Hair follicle dermal papilla cell (primary cell): ENCODE measurements at places on chromosomes 5 and 9. TPM values are rescaled to one million over a fixed set of nuclear protein-coding genes. Genes with fewer than 3 reads are reported as not detected.

NUTM2F gene
- total RNA-seq, result not detected in 2 replicates

RAB3C gene
- not detected in 2 replicates for total RNA-seq

PRELID2 gene
- 10.4 and 10.9 TPM in 2 replicates for total RNA-seq

TAL2 gene
- total RNA-seq, result not detected in 2 replicates
